A549 (cell line): ENCODE measurements at places on chromosomes 5 and 9.
A peak's percentile ranks its signal among the peaks of the same experiment; 100 is the strongest.

- no peak for DNase-seq
Measured at GRCh38 chr9:101050650-101051049, 22.1 kb downstream of the PLPPR1 start.

DNA sequence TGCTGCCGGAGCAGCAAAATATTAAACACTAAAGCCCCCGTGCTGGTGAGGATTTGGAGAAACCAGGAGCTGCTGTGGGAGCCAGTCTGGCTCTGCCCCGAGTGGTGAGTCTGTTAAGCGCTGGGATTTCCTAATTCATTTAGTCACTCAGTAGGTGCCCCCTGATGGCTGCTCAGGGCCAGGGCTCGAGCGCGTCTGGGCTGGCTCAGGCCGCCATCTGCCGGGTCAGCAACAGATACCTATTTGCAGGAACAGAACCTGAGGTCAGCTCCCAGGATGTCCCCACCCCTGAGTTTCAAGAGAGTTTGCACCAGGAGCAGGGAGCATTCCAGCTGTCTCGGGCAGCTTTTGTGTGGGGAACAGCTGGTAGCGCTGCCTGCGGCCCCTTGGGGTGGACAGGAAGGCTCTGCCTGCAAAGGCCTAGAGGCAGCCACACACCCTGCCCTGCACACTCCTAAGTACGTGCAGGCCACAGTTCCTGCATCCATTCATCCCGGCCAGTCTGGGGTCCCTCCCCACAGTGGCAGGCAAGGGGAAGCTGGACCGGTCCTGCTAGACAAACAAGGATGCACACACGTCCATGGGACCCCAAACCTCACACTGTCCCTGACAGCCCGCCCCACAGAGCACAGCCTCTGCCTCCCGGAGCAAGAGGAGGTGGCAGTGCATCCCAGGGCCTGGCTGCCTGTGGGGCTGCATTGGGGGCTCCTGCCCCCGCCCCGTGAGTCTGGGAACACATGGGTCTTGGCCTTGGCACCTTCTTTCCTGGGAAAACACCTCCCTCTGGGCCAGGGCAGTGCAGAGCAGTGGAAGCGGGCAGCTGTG is 83.7 kb downstream of the ADAMTS2 start:
- no peak for DNase-seq

GRCh38 chr9:89536600-89536999 is 38.7 kb upstream of the SEMA4D start:
- no peak for DNase-seq

- no peak for DNase-seq
Measured at GRCh38 chr5:171462928-171463861, 43.7 kb downstream of the FGF18 start.

GRCh38 chr9:89541798-89542197 is 43.9 kb upstream of the SEMA4D start:
- DNase-seq = no peak

- no peak for DNase-seq
Measured at GRCh38 chr9:1707291-1707690, 307.9 kb upstream of the SMARCA2 start.

- DNase-seq = no peak
Measured at GRCh38 chr9:89498852-89499480, 1.1 kb upstream of the SEMA4D start.

DNA sequence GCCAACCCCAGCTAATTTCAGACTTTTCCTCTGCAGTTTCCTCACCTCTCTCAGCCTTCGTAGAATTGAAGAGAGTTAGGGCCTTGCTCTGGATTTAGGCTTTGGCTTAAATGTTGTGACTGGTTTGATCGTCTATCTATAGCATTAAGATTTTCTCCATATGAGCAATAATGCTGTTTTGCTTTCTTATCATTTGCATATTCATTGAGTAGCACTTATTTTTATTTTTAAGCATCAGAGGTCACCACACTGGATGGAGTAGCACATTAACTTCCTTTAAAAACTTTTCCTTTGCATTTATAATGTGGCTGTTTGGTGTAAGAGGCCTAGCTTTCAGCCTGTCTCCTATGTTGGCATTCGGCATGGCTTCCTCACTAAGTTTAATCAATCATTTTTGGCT is 12.6 kb upstream of the PCBD2 start:
- DNase-seq = no peak

DNA sequence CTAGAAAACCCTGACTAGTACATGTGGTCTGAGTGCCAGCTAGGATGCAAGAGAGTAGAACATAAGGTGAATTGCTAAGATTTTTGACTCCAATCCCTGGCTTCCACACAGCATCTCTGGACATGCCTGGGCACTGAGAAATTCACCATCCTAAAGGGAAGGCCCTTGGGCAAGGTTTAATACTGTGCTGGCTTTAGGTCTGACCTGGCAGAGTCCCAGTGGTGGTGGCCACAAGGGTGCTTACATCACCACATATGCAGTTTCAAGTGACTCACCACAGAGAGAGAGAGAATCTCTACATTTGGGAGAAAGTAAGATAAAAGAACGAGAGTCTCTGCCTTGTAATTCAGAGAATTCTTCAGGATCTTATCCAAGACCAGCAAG is 661.6 kb upstream of the C9orf72 start:
- DNase-seq = no peak

- no peak for DNase-seq
Measured at GRCh38 chr9:134328841-134329575, 2.8 kb downstream of the RXRA start.

- no peak for DNase-seq
Measured at GRCh38 chr9:86940774-86941173, 6.5 kb downstream of the GAS1 start.

DNA sequence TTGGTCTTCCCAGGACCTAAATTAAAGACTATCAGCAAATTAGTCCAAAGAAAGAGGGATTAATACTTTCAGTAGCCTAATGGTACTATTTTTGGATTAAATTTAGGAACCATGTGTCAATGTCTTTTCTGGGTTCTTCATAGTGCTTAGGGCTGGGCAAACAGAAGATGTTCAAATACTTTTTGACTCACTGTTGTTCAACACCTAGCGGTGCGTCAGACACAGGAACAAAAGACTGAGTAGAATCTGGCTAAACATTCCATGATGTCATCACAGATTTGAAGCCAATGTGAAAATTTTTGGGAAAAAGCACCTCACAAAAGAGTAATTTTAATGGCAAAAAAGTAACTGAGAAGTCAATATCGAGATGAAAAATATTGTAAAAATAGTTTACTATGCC is 544.4 kb downstream of the EFNA5 start:
- DNase-seq = no peak

DNA sequence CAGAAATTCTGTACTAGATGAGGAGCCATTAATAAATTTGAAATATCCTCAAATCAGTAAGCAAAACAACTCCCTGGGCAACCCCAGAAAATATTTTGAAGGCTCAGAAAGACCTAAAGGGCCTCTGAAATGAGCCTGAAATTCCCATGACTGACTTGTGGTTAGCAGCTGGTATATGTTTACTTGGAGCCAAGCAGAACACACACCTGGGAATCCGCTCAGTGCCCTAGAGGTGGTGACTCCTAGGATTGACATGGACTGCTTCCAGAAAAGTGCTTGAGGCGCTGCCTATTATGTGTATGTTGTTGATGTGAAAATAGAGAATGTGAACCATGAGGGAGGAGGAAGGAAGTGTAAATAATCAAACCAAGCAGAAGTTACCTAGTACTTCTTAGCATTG is 14.7 kb downstream of the RFK start:
- DNase-seq = peak; percentile 27

- DNase-seq = no peak
Measured at GRCh38 chr5:41522193-41522786, 11.9 kb upstream of the PLCXD3 start.

DNA sequence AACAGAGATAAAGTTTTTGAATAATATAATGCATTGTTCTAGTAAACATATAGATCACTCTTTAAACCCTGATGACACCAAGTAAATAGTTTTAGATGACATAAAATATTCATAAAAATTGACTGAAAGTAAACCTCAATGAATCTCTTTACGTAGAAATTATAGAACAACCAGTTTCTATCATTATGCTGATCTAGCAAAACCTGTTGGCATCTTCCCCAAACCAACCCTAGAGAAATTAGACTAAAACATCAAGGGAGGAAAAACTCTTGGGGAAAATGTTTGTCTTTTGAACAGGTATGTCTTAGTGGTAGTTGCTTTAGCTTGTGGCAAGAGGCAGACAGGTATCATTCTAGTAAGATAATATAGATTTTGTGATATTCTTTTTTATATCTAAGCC is 747.0 kb upstream of the CDH6 start:
- DNase-seq = no peak

DNA sequence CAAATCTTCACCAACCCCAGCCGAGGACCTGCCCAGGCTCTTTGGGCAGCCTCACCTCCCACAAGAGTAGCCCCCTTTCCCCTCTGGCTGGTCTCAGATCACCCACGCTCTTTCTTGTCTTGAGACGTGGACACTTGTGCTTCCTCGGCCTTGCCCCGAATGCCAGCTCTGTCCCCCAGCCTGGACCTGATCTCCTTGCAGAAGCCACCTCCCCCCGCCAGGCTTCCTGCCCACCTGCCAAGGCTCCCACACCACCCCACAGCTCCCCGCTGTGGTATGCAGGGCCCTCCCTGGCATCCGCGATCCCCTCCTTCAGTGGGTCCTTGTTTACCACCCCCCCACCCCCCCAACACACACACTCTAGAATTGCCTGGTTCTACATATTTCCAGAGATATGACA is 133.7 kb downstream of the ROR2 start:
- no peak for DNase-seq

DNA sequence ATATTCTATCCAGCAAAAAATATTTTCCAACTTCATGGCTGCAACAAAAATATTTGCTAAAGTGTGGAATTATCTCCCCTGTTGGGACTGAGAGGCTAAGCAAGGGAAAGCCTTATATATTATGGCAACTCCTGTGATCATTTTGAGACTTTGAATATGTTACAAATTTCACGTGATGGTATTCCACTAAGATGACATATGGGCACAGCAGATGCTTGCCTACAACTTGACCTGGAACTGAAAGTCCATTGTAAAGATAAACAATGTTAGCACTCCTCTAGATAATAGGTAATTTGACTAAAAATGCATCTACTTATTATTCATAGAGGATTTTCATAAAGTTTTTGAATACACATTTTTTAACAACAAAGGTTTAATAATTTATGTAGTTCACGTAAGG is 1141.5 kb upstream of the CDH6 start:
- DNase-seq = no peak

DNA sequence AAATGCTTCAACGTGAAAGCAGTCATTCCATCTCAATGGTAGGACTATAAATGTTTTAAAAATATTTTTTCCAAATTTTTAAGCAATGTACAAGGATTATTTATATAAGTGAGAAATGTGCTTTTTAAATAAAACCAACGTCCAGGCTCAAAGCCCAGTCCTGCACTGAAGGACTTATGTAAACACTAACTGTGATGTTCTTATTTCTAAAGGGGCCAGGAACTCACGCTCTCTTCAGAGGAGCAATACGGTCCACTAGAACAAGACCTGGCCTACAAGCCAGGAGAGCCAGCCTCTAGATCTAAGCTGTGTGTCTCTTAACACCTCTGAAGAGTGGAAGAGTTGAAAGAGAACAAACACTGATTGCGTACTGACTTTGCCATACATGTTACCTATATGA is 12.1 kb downstream of the TTLL11 start:
- no peak for DNase-seq

DNA sequence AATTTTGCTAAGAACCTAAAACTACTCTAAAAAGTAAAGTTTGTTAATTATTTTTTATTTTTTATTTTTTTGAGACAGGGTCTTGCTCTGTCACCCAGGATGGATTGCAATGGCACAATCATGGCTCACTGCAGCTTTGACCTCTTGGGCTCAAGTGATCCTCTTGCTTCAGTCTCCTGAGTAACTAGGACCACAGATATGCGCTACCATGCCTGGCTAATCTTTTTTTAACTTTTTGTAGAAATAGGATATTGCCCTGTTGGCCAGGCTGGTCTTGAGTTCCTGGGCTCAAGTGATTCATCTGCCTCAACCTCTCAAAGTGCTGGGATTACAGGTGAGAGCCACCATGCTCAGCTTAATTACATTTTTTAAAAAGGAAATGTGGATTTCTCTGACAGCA is 45.8 kb downstream of the PDE6A start:
- no peak for DNase-seq

GRCh38 chr9:33161589-33162132 is 5.5 kb downstream of the B4GALT1 start:
- peak; percentile 41 for DNase-seq

DNA sequence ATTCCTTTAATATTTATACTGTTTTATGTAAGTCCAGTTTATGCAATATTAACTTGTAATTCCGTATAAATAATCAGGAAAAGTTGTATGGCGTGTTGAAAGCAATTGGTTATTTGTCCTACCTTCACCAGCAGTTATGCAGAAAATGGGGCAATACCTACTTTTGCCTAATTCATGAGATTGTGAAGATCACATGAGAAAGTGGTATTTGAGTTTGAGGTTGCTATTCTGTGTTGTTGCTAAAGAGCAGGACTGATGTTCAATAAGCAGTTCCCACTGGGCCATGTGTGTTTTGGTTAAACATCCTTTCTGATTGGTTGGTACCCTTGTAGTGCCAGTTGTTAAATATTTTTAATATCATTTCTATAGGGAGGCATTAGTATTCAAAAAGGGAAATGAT is 3.2 kb downstream of the TGFBR1 start:
- no peak for DNase-seq

- no peak for DNase-seq
Measured at GRCh38 chr5:74514888-74515551, 125.5 kb downstream of the ENC1 start.

DNA sequence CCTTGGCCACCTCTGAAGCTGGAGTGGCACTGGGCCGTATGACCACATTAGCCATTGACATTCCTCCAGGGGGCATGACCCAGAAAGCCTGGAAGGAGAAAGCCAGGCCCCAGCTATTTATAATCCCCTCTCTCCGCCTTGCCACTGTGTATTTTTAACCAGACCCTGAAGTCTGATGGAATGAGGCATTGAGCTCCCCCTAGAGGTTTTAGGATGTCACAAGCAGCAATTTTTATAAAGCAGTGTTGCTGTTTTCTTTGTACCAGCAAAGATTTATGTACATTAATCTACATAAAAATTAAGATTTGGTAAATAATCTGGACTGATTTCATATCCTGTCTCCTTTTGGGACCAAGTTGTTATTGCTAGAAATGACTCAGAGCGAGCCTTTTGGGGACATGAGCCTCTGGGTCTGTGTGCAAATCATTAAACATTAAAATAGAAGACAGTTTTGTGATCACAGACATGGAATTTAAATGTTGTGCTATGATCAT is 127.1 kb downstream of the TRIO start:
- peak; percentile 76 for DNase-seq

DNA sequence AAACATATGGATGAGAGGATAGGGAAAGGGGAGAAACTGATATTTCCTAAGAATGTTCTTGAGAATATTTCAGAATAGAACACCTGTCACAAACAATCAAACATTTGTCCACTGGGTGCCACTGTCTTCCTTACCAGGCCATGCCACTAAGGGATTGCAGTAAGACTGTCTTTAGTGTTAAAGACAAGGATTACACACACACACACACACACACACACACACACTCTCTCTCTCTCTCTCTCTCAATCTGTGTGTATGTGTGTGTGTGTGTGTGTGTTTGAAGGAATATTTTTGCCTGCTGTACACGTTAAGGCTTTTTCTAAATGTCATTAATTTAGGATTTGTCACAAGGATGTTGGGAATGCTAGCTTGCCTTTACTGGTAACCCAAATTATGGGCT is 54.4 kb downstream of the CCDC192 start:
- peak; percentile 76 for DNase-seq

- DNase-seq = no peak
Measured at GRCh38 chr9:98750364-98751060, 41.8 kb upstream of the GABBR2 start.
